ENCODE measurements at places on chromosomes 5 and 9. TPM values are rescaled to one million over a fixed set of nuclear protein-coding genes. Genes with fewer than 3 reads are reported as not detected.

RABEPK gene
- 30.7 TPM for total RNA-seq

CMBL gene
- total RNA-seq: 39.7 TPM

IFNA1 gene
- not detected for total RNA-seq

PCDHA7 gene
- 2.6 TPM for total RNA-seq

USP20 gene
- total RNA-seq: 24.9 TPM

CDHR2 gene
- total RNA-seq: 0.50 TPM

TRIM32 gene
- 33.7 TPM for total RNA-seq

TXNDC8 gene
- not detected for total RNA-seq

SLC35A4 gene
- 59.9 TPM for total RNA-seq

GABBR2 gene
- total RNA-seq: 2.2 TPM

PTPRD gene
- 84.0 TPM for total RNA-seq

NR6A1 gene
- total RNA-seq: 14.5 TPM

DAB2 gene
- 84.5 TPM for total RNA-seq

ASPN gene
- total RNA-seq: not detected

CFAP90 gene
- 0.84 TPM for total RNA-seq

HCN1 gene
- 0.17 TPM for total RNA-seq

COL15A1 gene
- total RNA-seq: 5.6 TPM

GRXCR2 gene
- total RNA-seq: not detected

PTBP3 gene
- 94.2 TPM for total RNA-seq

SUSD1 gene
- total RNA-seq: 16.6 TPM

DOK3 gene
- total RNA-seq: 16.3 TPM

PCDHGB5 gene
- total RNA-seq: 1.1 TPM

ZBED3 gene
- total RNA-seq: 6.0 TPM

TEX48 gene
- total RNA-seq: not detected

STPG3 gene
- total RNA-seq: not detected

WNK2 gene
- 0.89 TPM for total RNA-seq

OR1J2 gene
- total RNA-seq: not detected

IGFBPL1 gene
- 5.6 TPM for total RNA-seq

FAM78A gene
- 0.73 TPM for total RNA-seq

TRPM3 gene
- total RNA-seq: 0.22 TPM

IL4 gene
- not detected for total RNA-seq

SOHLH1 gene
- total RNA-seq: not detected

TEK gene
- total RNA-seq: 2.3 TPM

PDGFRB gene
- total RNA-seq: 96.6 TPM

SPATA31C2 gene
- not detected for total RNA-seq

ARHGEF28 gene
- total RNA-seq: 8.1 TPM
